Activated gamma-delta T cell treated with anti-CD3 and anti-CD28 coated beads, Interleukin-2, amount 50 U/mL, for 16 hours (primary cell): ENCODE measurements at places on chromosomes 16 and 17.

DNA sequence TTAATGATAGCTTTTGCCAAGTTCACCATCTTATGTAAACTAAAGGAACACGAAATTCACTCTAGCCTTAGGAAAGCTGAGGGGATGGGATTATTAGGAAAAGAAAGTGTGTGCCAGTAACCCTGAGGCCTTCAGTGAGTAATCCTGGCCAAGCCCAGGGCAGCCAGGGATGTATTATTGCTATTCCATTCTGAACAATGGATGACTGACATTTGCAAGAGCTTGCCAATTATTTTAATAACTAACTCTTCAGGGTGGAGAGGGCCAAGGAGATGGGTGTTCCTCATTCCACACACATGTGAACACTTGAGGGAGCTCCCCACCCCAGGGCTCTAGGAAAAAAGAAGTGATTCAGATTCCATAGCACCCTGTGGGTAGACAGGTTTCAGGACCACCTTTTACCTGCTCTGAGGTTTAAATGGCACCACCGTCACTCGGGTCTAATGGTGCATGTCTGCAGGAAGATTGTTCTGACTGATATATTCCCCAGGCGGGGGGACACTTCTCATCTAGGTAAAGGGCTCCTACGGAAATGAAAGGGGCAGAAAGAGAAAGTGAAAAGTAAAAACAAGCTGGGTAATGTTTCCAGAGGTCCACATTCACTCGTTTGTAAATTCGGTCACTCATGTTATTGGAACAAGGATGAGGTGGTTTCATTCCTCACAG, 41.5 kb downstream of the TK2 start:
- DNase-seq, result no peak

GRCh38 chr17:56707312-56708219, 114.1 kb downstream of the NOG start:
- no peak for DNase-seq

GRCh38 chr17:31144428-31144827, 49.7 kb downstream of the NF1 start:
- DNase-seq, result no peak

GRCh38 chr17:74546586-74546985, 671 bp upstream of the CD300C start:
- no peak for DNase-seq
